NCI-H2227 treated with DMSO at 0.1 percent for 48 hours (cell line): ENCODE measurements at places on chromosomes 7 and 10.
A peak's percentile ranks its signal among the peaks of the same experiment; 100 is the strongest.

DNA sequence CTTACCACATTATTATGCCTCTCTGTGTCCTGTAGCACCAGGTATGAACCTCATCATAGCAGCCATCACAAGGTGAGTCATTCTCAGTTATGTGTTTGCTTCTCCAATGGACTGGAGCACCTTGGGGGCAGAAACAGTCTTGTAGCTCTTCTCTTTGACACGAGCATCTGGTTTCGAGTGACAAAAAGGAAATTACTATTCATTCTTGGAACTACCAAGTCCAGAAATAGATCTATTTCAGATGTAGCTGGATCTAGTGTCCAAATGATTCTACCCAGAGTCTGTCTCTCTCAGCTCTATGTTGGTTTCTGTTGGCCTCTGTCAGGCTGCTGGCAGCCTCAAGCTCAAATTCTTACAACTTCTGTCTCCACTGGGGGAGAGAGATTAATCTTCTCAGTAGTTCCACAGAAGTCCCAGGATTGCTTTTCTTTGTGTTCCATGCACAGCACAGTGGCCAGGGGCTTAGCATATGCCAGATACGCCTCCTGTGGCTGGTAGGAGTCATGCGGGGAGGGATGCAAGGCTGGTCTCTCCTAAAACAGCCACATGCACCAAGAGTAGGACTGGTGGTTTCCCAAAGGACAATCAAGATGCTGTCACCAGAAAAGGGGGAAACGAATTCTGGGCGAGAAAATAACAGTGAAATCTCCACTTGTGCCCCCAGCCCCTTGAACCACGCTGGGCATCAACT, 37.2 kb upstream of the PAPSS2 start:
- no peak for DNase-seq

- no peak for DNase-seq
Observed at GRCh38 chr7:123727071-123727837, 21.5 kb downstream of the WASL start.

GRCh38 chr7:52260046-52260665, 775.3 kb upstream of the POM121L12 start:
- DNase-seq: no peak

GRCh38 chr10:33760056-33760943, 425.8 kb upstream of the NRP1 start:
- no peak for DNase-seq

DNA sequence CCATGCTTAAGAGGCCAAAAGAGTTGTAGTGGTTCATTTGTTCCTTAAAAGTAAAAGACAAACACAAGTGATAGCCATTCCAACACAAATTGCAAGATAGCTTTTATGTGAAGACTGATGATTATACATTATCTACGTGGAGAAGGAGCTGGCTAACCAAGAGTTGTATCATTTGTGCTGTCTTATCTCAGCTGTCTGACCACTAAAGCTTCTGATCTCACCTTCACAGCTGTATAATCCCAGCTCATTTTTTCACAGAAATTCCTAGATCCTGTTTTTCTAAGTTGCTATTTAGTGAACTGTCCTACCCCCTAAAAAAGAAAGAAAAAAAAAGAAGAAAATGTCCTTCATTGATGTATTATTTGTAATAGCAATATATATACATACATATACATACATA, 9.8 kb downstream of the USP6NL start:
- DNase-seq: no peak

DNA sequence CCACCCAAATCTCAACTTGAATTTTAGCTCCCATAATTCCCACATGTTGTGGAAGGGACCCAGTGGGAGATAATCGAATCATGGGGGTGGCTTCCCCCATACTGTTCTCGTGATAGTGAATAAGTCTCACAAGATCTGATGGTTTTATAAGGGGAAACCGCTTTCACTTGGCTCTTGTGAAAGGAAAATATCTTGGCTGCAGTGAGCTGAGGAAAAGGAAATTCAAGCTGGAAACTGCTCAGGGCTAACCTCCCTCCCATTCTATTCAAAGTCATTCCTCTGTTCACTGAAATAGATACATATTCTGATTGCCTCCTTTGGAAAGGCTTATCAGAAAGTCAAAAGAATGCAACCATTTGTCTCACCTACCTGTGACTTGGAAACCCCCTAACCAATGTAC, 15.8 kb downstream of the CYCS start:
- DNase-seq: no peak

DNA sequence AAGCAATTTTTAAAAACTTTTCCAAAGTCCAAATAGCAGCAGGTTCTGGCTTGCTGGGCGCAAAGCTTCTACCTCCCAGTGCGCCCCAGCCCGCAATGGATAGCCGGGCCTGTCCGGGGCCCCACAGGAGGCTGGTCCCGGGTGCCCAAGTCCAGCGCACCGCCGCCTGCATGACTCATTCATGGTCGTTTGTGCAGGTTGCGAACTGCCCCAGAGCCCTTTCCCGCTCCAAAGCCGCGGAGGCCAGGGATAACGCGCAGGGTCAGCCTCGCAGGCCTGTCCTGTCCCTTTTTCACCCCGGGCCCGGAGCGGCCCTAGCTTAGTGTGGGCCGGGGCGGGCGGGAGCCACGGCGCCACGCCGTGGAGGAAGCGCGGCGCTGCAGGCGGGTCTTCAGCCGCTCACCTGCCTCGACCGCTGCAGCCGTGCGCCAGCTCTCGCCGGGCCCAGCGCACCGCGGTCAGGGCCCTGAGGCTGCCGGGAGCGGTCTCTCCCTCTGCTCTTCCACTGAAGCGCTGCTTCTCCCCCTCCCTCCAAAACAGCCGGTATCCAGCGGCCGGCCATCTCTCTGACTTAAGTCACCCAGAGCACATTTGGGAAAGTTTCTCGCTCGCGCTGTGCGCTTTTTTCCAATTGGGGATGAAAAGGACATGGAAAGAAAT, 1.7 kb upstream of the EGR2 start:
- peak; percentile 2 for DNase-seq

- DNase-seq: no peak
Observed at GRCh38 chr10:70913191-70913892, 25.0 kb upstream of the PCBD1 start.

DNA sequence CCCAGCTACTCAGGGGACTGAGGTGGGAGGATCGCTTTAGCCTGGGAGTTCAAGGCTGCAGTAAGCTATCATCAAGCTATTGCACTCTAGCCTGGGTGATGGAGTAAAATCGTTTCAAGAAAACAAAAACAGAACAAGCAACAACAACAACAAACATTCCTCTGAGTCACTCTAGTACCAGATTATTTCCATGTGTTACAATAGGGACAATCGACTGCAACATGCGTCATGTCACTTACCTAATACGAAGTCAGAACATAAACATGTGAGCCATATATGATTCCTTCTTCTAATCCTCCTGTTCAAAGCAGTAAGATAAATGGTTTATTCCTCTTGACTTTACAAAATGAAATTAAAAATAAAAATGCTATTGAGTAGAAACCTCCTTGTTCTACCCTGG, 57.3 kb downstream of the ZNF438 start:
- no peak for DNase-seq

- no peak for DNase-seq
Observed at GRCh38 chr7:33562996-33563395, 342.3 kb upstream of the BMPER start.

DNA sequence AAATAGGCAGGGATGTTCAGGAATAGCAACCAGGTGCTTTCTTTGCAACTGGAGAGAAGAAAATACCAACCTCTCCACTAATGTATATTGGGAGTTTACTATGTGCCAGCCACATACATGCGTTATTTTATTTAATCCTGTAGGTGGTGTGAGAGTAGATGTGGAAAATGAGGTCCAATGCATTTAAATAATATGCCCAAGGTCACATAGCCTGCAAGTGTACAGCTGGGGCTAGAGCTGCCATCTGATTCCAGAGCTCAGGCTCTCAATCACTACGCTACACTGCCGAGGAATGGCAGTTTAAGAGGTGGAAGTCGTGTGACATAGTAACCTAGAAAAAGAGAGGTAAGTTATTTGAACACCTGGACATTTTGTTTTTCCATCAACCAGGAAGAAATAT, 277.0 kb downstream of the EXOC4 start:
- DNase-seq: no peak

GRCh38 chr7:96833676-96834453, 124.2 kb upstream of the SEM1 start:
- peak; percentile 41 for DNase-seq

DNA sequence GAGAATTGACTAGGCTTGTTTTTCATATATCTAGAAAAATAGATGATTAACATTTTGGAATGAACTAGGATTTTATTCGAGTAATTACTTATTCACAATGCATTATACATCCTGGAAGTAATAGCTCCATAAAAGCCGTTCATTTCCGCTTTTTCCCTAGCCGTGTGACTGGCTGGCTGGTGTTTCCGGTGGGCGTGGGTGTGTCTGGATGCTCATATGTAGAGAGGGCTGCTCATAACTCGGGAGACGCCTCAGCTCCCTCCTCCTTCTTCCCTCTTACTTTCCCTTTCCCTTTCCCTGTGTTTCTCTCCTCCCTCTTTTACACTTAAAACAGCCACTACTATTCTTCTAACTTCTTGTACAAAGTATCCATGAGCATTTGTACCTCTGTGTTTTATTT, 187.7 kb upstream of the VSTM2A start:
- no peak for DNase-seq

GRCh38 chr7:155219154-155219531, 78.5 kb upstream of the INSIG1 start:
- DNase-seq: no peak

- no peak for DNase-seq
Observed at GRCh38 chr7:70679661-70680060, 452.3 kb upstream of the GALNT17 start.

DNA sequence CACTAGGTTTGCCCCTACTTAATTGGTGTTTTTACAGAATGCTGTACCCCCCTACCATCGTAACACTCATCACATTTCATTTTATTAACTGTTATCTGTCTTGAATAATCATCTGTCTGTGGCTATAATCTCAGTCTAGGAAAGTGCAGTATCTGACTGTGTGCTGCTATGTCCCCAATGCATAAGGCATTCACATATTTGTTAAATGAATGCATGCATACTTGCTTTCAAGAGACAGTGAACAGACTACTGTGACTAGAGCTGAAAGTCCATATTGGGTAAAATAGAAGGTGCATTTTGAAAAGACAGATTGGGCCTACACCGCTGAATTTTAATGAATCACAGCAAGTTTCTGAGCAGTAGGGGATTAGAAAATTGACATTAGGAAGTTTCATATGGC, 112.3 kb downstream of the ARHGAP12 start:
- no peak for DNase-seq

DNA sequence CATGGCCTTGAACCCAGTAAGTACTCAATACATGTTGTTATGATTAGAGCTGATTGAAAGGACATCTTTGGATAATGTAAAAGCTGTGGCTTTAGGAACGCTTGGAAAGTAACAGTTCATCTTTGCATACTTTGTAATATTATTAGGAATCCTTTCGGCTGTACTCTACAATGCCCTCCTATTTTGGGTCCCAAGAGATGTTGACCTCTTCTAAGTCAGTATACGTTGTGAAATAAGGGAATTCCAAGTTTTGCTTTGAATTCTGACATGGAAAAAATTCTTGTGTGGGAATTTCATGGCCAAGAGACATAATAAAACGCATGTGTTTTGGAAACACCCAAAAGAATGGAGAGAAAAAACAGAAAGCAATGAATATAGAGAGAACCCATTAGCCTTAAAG, 7.7 kb downstream of the AGR3 start:
- DNase-seq: no peak

GRCh38 chr7:123401295-123401694, 133.1 kb downstream of the IQUB start:
- no peak for DNase-seq

DNA sequence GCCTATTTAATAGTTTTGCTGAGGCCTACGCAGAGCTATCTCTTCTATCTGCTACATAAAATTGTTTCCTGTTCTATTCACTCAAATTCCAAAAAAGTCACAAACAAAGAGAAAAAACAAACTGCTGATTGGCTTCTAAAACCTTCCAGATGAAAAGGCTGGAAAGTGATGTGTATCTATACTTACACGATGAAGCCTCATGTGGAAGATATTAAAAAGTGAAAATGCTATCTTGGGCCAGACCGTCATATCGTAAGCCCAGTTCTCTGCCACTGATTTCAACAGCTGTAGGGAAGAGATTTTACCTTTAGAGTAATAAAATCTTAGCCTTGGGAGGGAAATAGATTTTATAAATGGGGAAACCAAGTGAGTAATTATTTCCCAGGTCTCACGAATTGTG, 394.8 kb downstream of the KIF20B start:
- no peak for DNase-seq

DNA sequence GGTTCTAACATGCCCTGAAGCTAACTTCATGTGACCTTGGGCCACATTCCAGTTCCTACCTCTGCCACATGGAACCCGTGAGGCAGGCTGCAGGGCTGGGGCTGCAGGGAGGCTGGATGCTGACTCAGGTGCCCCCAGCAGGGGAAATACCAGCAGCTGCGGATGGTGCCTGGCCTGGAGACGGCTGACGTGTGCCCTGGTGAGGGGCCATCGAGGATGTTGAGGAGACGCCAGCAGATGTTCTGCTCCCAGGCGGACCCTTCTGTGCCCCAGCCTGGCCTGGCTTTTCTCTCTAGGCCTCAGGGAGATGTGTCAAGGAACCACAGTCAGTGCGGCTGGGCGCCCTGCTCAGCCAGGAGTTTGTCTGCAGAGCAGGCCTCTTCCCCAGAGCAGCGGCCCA, 8.8 kb downstream of the BAG3 start:
- DNase-seq: no peak

DNA sequence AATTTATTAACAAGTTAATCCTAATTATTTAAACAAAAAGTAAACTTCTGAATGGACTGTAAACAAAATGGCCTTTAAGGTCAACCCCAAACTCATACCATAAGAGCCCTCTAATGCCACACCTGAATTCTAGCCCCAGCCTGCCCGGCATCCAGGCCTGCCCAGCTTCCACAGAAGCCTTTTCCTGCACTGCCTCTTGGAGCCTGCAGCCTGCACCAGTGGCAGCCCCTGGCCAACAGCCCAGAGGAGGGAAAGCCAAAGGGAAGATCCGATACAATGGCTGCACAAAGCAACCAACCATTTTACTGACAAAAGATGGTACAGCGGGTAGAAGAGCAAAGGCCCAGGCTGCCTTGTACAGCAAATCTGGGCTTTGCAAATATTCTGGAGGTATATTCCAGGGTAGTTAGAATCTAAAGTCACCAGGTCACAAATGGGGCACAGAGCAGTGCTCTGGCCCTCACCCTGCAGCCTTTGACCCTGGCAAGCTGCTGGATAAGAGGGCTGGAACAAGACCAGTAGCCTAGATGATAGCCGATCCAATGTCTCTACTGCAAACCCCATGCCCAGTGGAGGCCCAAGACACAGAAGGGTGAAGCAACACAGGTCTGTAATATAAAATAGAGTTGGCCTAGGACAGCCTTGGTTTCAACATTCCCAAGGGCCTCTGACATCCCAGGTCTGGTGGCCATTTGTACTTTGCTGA, 12.5 kb upstream of the CH25H start:
- DNase-seq: no peak

GRCh38 chr10:81882011-81882410, 7.0 kb downstream of the NRG3 start:
- no peak for DNase-seq
